Placental epithelial cell (primary cell): ENCODE measurements at places on chromosomes 11 and 22. TPM values are rescaled to one million over a fixed set of nuclear protein-coding genes. Genes with fewer than 3 reads are reported as not detected.

Gene MS4A12
- not detected in 2 replicates for total RNA-seq

Gene UPK3A
- not detected in 2 replicates for total RNA-seq

Gene TMEM132A
- 61.7 and 75.8 TPM in 2 replicates for total RNA-seq

Gene FAM227A
- 1.2 and 3.1 TPM in 2 replicates for total RNA-seq

Gene SEC14L6
- not detected in 2 replicates for total RNA-seq
